Activated T-cell treated with anti-CD3 and anti-CD28 coated beads, Interleukin-2, amount 50 U/mL, for 4 hours (primary cell): ENCODE measurements at places on chromosomes 5 and 9.

- DNase-seq: no peak
Measured at GRCh38 chr9:27533311-27533710, 3.7 kb upstream of the MOB3B start.

- DNase-seq: no peak
Measured at GRCh38 chr5:132876020-132876759, 2.7 kb downstream of the LEAP2 start.

DNA sequence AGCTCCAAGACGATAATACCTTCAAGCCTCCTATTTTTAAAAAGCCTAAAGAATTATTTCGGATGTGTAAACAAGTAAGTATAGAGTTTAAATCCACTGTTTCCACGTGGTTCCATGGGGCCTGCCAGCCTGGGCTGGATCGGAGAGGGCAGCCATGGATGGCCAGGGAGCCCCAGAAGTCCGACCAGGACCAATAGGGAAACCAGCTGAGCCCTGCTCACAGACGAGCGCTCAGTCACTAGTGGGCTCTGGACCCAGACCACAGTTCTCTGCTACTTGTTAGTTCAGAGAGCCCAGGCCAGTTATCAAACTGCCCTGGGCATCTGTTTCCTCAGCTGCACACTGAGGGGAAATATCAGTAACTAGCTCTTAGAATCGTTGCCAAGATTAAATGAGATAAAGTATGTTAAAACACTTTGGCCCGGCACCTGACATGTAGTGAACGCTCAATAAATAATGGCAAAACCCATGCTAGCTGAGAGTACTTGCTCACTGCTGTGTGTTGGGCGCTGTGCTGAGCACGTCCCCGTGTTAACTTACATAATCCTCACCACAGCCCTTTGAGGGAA is 124.8 kb downstream of the RGS3 start:
- no peak for DNase-seq

- no peak for DNase-seq
Measured at GRCh38 chr5:43208658-43209057, 16.6 kb downstream of the NIM1K start.

- DNase-seq: no peak
Measured at GRCh38 chr5:116739571-116739970, 164.9 kb upstream of the SEMA6A start.

DNA sequence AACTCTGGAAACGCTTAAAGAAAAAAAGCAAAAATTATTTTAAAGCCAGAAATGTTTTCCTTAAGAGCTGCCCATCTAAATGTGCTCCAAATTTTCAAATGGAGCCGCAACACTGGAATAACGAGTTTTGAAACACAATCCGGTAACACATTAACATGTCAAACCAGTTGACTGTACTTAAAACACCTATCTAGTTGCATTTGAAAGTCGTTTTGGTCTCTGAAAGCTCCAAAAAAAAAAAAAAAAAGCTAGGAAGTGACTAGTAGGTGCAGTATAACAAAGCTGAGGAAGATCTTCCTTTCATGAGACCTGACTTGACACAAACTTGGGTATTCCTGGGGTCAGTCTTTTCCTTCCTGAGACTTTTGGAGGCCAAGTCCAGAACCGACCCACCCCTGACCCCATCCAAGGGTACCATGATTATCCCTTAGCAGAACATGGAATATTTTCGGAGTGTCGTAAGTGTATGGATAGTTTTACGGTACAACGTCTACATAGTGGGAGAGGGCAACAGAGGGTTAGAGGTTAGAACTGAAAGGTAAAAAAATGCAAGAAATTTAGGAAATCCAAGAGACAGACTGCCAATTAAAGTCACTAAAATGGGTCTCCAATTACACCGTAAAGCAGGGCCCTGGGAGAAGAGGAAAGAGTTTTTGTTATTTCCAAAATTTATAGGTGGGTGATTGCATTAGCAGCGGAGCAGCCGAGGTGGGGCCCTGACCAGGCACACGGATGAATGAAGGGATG is 812 bp downstream of the CETN3 start:
- DNase-seq: no peak

DNA sequence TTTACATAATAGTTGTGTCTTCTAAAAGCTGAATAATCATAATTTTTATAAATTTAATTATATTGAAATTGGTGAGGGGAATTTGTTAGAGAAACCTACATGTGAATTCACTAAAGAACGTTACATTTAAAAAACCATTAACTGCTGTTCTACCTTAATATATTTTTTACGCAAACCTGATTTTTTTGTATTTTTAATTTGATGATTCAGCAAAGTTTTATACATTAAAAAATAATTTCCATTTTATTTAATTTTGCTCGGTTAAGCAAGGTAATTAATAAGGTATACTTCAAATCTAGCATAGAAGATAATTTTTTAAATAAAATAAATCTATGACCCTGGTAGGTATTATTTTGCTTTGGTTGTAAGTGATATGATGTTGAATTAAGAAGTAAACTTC is 114.3 kb downstream of the SNCAIP start:
- DNase-seq: no peak

DNA sequence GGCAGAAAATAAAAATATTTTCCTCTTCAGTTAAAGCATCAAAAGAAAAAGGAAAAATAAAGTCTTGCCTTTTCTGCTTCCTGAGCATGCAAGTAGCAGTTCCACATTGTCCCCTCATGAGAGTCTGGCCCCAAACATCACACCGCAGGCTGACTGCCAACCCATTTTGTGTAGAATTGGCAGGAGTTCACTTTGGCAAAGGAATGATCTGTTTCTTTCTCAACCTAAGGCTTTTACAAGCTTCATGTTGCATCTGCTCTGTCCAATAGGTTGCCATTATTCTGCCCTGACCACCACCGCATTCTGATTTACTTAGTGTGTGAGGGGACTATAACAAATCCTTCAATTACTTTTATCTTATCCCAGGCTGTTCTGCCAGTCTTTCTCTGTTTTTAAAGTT is 249.5 kb downstream of the ISL1 start:
- no peak for DNase-seq

GRCh38 chr5:14234204-14234603 is 91.1 kb downstream of the TRIO start:
- DNase-seq: no peak

- DNase-seq: no peak
Measured at GRCh38 chr5:14178091-14178490, 34.9 kb downstream of the TRIO start.

DNA sequence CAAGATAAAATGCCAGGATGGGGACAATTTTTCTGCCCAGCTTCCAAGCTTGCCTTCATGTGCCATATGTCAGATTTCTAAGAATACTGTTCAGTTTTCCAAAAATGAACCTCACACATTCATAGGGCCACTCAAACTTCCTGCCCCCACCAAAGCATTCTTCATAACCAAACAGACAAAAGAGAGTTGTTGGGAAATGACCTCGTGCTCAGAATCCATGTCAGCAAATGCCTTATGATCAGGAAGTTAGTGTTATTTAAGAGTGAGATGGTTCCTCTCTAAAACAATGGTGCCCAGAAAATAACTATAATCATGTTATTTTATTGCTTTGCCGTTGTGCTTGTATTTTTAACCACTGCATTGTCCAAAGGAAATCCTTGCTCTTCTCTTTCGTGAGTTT is 208.2 kb downstream of the ZNF608 start:
- no peak for DNase-seq

GRCh38 chr5:135004376-135004775 is 29.7 kb downstream of the PITX1 start:
- DNase-seq: no peak

GRCh38 chr9:126650404-126651341 is 36.9 kb downstream of the LMX1B start:
- DNase-seq: no peak

- no peak for DNase-seq
Measured at GRCh38 chr9:114414346-114414745, 26.6 kb upstream of the AKNA start.

DNA sequence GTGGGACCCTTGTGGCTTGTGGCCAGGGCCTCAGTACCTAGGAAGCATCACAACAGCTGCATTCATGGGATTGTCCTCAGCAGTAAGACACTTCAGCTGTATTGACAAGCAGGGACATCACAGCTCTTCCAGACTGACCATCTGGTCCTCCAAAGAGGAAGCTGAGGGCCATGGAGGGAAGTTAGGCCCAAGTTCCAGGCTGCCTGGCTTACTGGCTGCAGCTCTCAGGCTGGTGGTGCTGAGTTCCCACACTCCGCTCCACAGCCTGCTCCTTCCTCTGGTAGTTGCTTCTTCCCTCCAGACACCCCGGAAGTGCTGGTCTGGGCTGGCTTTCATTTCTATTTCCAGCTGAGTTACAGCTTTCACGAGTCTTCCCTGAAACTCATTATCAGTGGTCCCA is 5.7 kb upstream of the STING1 start:
- DNase-seq: no peak

GRCh38 chr5:141779503-141779973 is 97.5 kb upstream of the ARAP3 start:
- no peak for DNase-seq

DNA sequence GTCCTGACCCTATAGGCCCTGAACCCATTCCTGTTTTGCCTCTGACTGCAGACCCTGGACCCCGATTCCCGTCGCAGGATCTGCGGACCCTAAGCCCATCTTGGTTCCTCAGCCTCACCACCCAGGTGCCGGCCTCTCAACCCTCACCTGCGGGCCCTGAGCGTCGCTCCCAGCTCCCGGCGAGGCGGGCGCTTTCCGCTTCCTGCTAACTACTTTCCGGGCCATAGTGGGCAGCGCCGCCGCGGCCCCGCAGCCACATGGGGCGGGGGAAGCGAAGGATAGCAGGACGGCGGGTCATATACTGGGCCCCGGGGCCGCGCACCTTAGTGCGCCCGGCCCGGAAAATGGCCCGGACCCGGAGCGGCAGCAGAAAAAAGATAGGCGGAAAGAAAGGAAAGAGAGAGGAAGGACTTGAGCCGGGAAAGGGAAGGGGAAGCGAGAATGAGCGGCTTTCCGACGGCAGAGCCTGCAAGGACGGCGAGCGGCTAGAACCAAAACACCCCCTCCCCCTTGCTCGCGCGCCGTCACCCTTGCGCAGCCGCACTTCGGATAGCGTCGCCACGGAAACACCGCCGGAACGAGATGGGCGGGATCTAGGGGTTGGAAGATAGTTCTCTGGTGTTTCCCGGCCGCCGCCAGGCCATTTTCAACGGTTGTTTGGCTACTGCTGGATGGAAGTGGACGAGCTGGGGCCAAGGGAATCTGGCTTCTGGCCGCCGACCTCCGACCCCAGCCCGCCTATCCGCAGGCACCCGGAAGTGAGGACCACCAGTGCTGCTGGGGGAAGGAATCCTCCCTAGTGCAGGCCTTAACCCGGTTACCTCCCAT is at the start of gene DCAF12:
TSS of gene DCAF12 (minus strand) at position 492 of the 828 bp plus-strand sequence. CDS start at position 225, 267 bp downstream.
- peak; percentile 85 for DNase-seq

GRCh38 chr5:142215915-142216681 is 107.5 kb downstream of the NDFIP1 start:
- no peak for DNase-seq

DNA sequence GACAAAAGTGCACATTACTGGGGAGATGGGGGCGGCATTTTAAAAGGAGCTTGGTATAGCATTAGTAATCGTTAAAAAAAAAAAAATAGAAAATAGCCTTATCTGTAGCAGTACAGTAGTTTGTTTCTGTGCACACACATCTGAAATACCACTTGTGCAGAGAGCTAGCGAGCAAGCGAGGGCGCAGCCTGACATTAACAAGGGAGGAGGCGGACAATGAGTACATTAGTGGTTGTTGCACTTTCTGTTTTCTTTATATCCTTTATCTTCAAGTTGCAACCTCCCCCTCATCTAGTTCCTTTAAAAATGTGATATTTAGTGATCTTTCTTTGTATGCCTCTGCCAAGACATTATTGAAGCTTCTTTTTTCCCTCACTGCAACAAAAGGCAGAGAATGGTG is 880 bp upstream of the PTPDC1 start:
- DNase-seq: no peak
